ENCODE measurements at places on chromosomes 4 and X.

DNA sequence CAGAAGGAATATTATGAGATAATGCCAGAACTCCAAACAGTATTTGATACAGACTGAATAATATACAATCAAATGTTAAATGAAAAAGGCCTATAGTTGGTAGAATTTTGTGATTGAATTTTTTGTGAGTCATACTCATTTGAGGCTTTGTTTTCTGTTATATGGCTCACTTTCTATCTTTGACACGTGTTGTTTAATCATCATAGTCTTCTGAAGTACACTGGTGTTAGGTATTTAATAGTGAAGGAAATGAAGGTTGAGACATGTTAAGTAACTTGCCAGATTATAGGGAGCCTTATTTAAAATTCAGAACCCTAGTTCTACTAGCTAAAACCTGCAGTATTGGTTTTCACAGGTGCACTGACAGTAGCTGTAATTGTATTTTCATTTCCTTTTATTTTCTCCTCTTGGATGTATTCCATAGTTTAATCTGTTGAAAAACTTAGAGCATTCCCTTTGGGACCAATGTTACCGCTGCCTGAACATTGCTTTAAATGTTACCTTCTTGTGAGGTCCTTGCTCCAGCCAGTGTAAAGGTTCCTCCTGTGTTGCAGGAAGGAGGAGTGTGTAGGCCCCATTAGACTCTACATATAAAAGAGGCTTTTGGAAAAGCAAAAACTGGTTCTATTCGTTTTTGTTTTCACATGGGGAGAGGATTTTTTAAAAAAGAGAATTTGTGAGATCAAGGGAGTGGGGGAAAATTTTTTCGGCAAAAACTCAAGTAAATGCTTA lies 224.1 kb downstream of the ARHGAP10 start:
- DNase-seq: no peak

GRCh38 chr4:139954512-139954911 lies 199.5 kb downstream of the MAML3 start:
- DNase-seq: no peak

- no peak for DNase-seq
Observed at GRCh38 chr4:123244137-123244536, 152.5 kb upstream of the SPRY1 start.

DNA sequence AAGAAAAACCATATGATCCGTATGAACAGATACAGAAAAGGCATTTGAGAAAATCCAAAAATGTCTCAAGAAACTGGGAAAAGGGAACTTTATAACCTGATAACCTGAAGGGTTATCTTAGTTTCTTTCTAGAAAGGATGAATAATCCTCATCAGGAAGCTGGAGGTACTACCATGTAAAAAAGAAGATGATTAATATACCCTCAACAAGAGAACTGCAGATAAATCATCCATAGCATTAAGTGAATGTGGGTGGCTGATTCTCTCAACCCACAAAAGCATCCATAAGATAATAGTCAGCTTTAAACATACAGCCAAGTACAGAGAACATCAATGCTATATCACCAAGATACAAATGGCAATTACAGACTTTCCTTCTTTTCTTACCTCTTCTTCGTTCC lies 26.4 kb downstream of the ANAPC10 start:
- no peak for DNase-seq

DNA sequence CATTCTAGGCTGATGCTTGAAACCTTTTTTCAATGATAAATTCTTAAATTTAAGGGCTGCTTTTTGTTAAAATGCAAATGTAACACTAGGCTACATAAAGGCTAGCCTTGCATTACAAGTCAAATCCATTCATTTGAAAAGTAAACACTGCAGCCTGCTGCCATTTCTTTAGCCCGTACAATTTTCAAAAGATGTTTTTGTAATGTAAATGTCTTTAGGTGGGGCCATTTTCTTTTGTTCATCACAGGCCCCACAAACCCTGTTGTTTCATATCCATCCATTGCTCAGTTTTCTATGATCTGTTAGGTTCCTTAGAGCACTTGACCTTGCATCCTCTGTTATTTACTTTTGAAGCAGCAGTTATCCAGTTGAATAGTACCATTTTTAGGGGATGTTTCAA lies 296.2 kb upstream of the AMOT start:
- DNase-seq: no peak

DNA sequence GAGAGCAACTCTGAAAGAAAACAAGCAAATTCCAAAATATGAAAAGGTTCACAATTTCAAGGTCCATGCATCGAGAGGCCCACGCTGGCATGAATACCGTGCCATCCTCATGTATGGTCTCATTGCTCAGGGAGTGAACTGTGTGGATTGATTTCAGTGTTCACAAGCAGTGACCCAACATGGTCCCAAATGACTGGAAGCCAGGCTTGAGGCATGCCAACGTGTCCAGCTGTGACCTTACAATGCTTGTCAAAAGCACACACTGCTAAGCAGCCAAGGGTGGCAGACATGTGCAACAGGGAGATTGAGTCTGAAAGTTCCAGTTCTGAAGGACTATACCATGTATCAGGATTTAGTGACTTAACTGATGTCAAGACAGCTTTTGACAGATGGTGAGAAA lies 58.7 kb upstream of the CLDN24 start:
- no peak for DNase-seq

DNA sequence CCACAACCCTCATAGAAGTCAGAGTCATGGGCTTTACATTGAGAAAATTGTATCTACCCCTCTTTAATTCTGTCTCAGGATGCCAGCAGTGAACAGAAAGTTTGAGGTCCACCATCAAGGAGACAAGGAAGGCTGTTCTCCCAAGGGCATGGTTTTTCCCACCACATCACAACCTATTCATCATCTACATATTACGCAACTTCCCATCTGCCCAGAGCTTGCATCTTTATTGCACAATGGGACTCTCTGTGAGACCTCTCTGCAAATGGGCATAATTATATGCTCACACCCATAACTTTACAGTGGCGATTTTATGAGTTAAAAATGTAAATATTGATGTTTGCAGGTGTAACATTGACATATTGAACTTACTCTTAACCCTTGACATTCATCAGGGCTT lies 38.9 kb downstream of the PAGE2 start:
- DNase-seq: no peak

DNA sequence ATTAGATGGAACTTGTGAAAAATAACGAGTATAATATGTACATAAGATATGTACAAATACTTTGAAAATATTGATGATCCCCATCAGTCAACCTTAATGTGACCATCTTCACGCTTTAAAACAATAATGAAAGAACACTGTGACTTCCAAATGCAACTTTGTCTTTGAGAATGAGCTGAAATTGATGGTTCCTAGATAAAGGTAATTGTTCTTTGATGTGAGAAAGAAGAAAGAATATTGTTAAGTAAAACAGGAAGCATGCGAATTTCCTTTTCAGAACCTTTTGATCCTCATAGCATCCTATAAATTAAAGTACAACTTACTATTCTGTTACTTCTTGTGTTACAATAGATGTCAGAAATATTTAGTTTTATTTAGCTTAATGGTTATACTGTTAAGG lies 22.2 kb downstream of the IL2 start:
- no peak for DNase-seq

DNA sequence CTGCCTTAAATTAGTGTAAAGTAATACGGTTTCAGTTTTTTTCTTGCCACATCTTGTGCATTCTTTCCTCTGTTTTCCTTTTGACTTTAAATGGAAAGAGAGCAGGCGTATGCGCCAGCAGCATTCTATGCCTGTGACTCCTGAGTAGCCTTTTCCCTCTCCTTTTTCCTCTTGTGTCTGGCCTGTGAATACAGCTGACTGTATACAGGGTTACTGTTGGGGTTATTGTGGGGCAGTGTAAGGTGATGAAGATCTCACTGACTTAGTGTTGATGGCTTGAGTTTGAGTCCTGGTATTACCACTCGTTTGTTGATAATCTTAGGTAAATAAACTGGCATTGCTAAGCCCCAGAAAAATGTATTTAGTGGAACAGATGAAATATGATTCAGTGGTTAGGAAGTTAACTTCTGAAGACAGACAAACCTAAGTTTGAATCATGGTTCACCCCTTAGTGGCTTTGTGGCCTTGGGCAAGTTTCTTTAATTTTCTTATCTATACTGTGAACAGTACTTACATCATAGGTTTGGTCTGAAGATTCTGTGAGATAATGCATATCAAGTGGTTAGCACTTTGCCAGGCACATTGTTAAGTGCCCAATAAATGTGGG lies 105.1 kb downstream of the FNIP2 start:
- DNase-seq: no peak

DNA sequence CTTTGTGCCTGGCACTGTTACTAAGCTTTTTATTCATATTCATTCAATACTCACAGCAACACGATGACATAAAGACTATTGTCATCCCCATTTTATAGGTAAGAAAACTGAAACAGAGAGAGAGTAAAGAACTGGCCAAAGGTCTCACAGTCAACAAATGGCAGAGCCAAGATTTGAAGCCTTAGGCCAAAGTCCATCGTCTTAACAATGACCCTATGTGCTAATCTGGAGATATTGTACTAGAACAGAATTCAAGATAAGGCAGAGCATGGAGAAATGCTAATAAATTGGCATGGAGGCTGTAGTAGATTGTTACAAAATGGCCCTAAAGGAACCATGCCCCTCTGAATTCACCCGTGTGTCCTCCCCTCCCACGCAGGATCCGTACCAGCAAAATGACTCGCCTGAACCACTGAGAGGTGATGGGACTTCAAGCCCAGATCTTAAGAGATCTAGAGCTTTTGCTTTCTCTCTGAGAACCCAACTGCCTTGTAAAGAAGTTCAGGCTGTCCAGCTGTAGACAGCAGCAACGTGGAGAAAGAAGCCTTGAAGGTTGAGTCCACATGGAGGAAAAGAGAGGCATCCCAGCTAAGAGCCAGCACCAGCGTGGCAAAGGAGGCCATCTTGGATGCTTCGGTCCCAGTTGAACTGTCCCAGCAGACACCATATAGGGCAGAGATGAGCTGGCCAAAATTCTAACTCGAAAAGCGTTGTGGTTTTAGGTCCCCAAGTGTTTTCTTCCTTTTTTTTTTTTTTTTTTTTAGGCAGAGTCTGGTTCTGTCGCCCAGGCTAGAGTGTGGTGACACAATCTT lies 52.8 kb upstream of the RBM47 start:
- DNase-seq: no peak

- DNase-seq: no peak
Observed at GRCh38 chr4:7395645-7396044, 39.1 kb downstream of the PSAPL1 start.

GRCh38 chr4:87938746-87939145 lies 36.8 kb upstream of the SPP1 start:
- DNase-seq: no peak

DNA sequence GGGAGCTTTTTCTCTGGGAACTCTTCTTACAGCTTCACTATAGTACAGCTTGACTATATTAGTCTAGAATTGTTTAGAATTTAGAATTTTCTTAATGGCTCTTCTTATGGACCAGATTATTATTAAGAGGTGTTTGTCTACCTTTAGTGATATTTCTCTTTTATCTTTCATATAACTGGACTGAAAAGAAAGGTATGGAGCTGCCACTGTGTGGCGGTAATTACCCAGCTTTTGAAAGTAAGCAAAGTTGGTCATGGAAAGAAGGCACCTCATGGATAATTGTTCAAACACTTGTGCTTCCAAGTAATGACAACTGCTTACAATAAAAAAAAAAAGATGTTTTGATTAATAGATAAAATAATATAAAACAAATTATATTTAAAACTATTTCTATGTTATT lies 1112.5 kb downstream of the TECRL start:
- DNase-seq: no peak

DNA sequence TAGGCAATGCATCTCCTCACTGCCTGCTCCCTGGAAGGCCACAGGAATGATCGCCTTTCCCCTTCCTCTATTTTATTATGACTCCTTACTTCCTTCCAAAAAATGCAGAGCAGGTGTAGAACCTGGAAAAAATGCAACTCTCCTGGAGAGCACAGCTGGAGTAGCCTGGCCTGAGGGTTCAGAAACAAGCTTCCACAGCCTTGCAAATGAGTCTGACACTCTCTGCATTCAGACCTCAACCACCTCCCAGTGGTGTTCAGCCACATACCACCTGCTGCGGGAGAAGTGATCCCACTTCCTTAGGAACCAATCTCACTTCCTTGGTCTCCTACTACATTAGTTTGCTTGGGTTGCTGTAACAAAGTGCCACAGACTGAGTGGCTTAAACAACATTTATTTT lies 368.1 kb upstream of the NOCT start:
- DNase-seq: no peak
